ENCODE measurements at places on chromosomes 16 and 17.

DNA sequence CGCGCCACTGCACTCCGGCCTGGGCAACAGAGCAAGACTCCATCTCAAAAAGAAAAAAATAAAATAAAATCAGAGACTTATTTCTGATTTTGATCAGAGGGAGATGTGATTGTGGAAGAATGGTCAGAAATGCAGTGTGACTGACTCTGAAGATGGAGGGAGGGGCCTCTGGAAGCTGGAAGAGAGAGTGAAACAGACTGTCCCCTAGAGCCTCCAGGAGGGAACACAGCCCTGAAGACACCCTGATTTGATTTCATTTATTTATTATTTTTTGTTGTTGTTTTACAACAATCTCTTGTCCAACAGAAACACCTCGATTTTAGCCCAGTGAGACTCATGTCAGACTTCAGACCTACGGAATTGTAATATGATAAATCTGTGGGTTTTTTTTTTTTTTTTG, 26.1 kb downstream of the BCL7C start:
- no peak for DNase-seq

- no peak for DNase-seq
These were observed at the start of gene FOXC2 for GRCh38 chr16:86566601-86566965. FOXC2 (plus strand) TSS chr16:86566829; CDS start chr16:86567336, 507 bp downstream.

- DNase-seq, result no peak
These were observed 1.5 kb downstream of the CRHR1 start for GRCh38 chr17:45785480-45786193.

DNA sequence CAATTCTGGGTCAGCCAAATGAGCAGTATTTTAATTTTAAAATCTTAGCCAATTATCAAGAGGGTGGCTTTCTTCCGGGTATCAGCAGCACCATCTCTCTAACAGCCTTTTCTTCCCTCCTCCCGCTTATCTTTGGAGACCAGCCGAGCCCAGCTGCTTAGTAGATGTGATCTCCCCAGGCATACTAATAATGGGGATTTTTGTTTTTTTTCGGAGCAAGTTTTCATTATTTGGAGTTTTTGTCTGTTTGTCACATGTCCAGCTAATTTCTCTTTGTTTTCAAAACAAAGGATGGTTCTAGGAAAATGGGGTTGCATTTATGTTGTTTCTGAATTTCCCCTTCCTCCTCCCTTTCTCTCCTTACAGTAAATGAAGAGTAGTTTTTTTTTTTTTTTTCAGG, 170.5 kb upstream of the MPHOSPH6 start:
- DNase-seq, result no peak

DNA sequence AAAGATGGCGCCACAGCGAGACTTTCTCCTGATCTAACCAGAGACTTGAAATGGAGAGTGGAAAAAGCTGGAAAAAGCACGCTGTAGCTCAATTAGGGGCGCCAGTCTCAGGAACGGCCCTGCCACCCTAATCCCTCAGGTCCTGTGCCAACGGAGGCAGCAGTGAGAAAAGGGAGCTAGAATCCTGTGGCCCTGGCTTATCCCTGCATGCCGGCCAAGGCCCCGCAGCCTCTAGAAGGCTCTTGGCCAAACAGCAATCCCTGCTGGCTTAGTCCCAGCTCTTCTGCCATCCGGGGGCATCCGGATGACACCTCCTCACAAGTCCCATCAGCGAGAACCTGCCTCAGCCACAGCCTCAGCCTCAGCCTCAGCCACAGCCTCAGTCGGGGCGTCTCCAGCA, 69.8 kb downstream of the MRM3 start:
- no peak for DNase-seq

- no peak for DNase-seq
These were observed 242.6 kb upstream of the GSE1 start for GRCh38 chr16:85370543-85370880.

- DNase-seq, result no peak
These were observed 6.9 kb downstream of the SNTB2 start for GRCh38 chr16:69193855-69194254.

DNA sequence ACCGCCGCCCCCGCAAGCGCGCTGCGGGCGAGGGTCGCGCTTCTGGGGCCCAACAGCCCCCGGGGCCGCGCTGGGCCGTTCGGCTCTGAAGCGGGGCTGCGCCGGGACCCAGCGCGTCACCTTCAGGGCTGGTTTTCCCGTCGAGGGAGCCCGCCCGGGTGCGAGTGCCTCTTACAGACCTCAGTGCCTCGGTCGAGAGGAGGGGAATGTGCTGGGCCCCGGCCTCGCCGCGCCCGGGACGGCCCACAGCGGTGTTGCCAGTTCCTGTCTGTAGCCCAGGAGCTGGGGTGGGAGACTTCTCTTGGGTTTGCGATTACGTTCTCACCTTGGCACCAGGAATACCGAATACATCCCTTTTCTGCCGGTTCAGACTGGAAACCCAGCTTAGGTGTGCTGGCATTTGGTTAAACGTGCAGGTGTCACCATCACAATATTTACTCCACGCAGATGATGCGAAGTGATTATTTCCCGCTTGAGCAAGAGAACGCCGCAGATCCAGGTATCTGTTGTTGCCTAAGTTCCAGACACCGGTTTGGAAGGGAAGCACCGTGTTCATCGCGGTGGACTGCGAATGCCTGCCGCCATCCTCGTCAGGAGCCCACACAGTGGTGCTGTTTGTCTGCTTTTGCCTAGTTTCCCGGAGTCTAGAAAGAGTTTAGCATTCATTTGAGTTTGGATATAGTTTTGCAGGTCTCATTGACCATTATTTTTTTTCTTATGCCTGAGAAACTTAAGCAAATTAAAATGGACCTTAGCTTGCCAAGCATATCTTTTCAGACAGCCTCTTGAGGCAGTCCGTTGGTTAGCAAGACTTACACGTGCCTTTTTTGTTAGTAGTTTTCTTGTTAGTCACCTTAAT, 914 bp downstream of the MAP1LC3B start:
- DNase-seq, result peak; percentile 29

DNA sequence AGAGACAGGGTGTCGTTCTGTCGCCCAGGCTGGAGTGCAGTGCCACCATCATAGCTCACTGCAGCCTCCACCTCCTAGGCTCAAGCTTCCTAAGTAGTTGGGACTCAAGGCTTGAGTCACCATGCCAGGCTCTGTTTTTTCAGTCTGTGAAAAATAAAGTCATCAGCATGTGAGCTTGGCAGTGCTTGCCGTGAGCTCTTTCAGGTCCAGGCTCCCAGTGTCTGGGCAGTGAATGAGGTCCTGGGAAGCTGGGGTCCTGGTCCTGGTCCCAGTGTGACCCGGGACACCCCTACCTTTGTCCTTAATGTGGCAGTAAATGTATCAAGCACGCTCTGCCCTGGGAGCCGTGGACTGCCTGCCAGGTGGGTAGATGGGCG, 22.9 kb upstream of the RPL13 start:
- DNase-seq, result no peak

GRCh38 chr17:42133461-42134041, 10.9 kb downstream of the HSPB9 start:
- DNase-seq, result no peak

DNA sequence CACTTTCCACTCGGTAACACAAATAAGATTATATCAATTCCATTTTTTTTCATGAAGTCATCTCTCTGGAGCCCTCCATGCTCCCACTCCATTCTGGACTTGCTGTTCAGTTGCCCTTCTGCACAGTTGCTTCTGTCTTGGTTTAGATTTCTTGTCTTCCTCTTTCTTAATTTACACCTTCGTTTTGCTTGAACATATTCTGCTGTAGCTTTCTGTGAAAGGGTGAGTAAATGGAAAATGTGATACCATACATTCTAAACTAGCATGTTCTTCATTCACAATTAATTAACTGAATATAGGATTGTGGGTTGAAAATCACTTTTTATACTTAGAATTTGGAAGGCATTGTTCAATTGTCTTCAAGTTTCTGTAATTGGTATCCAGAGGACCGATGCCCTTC, 69.6 kb downstream of the VMP1 start:
- no peak for DNase-seq

GRCh38 chr16:11946433-11946832, 4.6 kb upstream of the NPIPB2 start:
- no peak for DNase-seq

GRCh38 chr16:71426069-71426879, 15.6 kb downstream of the TLE7 start:
- no peak for DNase-seq

DNA sequence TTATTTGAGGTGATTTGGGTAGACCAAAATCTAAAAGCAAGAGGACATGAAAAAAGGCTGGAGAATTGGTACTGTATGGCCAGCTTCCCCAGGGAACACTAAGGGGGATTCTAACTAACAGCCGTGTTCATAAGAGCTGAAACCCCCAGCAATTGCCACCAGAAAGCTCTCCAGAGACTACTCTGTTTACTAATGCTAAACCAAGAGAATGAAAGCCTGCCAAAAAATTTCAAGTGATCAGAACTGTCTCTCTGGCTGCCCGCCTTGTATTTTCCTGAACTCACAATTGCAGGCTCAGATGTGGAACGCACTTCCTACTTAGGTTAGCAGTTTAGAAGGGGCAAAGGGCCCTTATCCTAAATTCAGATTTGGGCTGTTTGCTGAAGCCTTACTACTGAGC, 24.1 kb downstream of the MYH10 start:
- no peak for DNase-seq

DNA sequence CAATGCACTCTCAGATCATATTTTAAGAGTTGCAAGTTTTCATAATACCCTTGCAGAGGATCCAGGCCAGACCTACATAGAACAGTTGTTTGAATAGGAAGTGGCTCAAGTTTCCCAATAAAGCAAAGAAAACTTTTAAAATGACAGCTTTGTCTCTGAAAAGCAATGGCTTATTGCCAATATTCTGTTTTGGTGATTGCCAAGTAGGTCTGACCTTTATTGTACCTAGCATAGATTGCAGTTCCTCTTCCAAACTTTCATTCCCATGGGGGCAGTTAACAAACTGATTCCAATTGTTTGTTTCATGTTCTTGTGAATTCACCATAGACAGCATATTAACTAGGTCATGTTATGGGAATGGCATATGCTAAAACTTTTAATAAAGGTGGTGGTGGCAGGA, 664.6 kb upstream of the CA10 start:
- no peak for DNase-seq

DNA sequence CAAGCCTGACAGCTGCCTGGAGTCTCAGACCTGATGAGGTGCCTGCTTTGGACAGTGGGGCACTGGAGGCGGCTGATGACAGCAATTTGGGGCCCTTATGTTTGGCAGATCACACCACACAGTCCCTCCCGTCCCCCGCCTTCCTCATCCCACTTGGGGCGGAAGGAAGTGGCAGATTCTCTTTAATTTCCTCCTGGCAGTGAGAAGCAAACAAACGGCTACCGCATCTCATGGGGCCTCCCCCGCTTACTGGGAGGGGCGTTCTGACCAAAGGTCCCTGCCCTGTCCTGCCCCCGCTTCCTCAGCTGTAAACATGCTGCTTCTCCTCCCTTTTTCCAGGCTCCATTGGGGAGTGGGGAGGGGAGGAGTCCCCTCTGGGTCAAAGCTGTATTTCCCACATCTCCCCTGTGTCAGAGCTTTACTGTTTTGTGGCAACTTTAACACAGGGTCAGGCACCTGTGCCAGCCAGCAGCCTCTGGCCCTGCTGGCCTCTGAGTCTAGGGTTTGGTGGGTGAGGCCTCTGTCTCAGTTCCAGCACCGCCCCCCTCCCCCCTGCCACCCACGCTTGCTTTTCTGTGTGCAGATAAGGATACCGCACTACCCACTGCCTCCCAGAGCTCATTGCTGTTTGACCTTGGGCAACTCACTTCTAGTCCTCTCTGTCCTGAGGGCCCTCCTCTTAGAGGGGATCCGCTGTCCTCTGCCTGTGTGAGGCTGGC, 5.4 kb upstream of the NFATC3 start:
- DNase-seq, result peak; percentile 92

- DNase-seq, result no peak
These were observed 107.2 kb downstream of the C16orf95 start for GRCh38 chr16:87209808-87210512.

DNA sequence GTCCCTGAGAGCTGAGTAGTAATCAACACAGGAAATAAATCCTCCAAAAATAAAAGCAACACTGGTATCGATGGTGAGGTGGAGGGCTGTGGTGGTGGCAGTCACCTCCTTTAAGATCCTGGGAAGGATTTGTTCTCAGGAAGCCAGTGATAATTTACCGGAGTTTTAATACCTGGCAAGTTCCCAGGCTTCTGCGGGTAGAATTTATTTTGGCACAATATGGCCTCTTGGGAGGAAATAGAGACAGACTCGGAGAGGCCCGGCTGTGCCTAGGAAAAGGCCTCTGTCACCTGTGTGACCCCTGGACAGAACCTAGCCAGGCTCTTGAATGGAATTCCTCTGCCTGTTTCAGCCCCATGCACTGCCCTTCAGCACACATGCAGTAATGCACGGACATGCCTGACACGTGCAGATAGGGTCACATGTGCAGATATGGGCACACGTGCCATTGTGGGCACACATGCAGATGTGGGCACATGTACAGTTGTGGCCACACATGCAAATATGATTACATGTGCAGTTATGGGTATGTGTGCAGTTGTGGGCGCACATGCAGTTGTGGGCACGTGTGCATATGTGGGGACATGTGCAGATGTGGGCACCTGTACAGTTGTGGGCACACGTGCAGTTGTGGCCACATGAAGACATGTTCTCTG, 33.5 kb downstream of the MGAT5B start:
- no peak for DNase-seq

DNA sequence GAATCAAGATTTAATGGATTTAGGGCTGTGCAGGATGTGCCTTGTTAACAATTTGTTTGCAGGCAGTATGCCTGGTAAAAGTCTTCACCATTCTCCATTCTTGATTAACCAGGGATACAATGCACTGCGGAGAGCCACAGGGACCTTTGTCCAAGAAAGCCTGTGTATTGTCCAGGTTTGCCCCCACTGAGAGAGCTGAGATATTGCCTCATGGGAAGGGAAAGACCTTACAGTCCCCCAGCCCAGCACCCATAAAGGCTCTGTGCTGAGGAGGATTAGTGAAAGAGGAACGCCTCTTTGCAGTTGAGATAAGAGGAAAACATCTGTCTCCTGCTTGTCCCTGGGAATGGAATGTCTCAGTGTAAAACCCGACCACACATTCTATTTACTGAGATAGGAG, 2169.6 kb downstream of the TP53TG3F start:
- DNase-seq, result no peak

GRCh38 chr16:56279132-56279531, 87.8 kb downstream of the GNAO1 start:
- DNase-seq, result no peak

GRCh38 chr17:42410319-42410685, 12.8 kb downstream of the CAVIN1 start:
- no peak for DNase-seq

- peak; percentile 46 for DNase-seq
These were observed 47.0 kb upstream of the AMZ2 start for GRCh38 chr17:68200689-68201417.

DNA sequence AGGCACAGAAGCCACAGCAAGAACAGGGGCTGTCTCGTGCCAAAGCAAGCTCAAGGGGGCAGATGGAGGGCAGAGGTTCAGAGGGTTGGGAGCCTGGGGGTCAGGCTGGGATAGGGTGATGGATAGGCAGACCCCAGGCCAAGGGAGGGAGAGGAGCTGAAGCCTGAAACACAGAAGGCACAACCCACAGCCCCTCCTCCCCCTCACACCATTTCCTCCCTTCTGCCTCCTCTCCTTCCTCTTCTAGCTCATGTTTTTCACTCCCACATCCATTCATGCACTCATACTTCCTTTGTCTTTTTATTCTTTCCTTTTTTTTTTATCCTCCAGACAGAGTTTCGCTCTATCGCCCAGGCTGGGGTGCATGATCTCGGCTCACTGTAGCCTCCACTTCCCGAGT, 61.1 kb downstream of the SOCS1 start:
- DNase-seq, result no peak
